ENCODE measurements at places on chromosomes 1 and 21. TPM values are rescaled to one million over a fixed set of nuclear protein-coding genes. Genes with fewer than 3 reads are reported as not detected.

- H3K36me3 ChIP-seq: no peaks in the 10 kb centered on the region
- no peak overlapping the region for H3K4me3 ChIP-seq
- no peaks in the 10 kb centered on the region for H3K27me3 ChIP-seq
- no peaks in the 10 kb centered on the region for H3K4me1 ChIP-seq
These were observed 1126.7 kb upstream of the ADGRL2 start for GRCh38 chr1:80673935-80674597.

- H3K27me3 ChIP-seq: peaks cover 8% of the 10 kb centered on the region
- peaks cover 6% of the 10 kb centered on the region for H3K4me1 ChIP-seq
- H3K4me3 ChIP-seq: no peak overlapping the region
- DNase-seq: peak; percentile 55
- no peaks in the 10 kb centered on the region for H3K36me3 ChIP-seq
- no peak overlapping the region for H3K27ac ChIP-seq
These were observed 18.7 kb upstream of the ZBTB21 start for GRCh38 chr21:42028766-42029425.

The PTGFR gene
- not detected for total RNA-seq

The CD52 gene
- total RNA-seq: 17.2 TPM

Measured in natural killer cell treated with Interleukin-12 subunit alpha and Interleukin-12 subunit beta and Interleukin-15 and Interleukin-18, amount 100 ng/mL, for 72 hours (primary cell).